Activated CD8-positive, alpha-beta T cell treated with anti-CD3 and anti-CD28 coated beads, Interleukin-2, amount 10 ng/mL, durations not matched to agents 7 days and 5 days (primary cell): ENCODE measurements at places on chromosomes 3 and 15. TPM values are rescaled to one million over a fixed set of nuclear protein-coding genes. Genes with fewer than 3 reads are reported as not detected.

- peaks cover 39% of the 10 kb centered on the region for H3K4me1 ChIP-seq
- no peak for DNase-seq
- H3K27ac ChIP-seq: no peak overlapping the region
- no peak overlapping the region for H3K4me3 ChIP-seq
- no peaks in the 10 kb centered on the region for H3K27me3 ChIP-seq
Measured at GRCh38 chr3:11610044-11610671, 33.6 kb downstream of the VGLL4 start.

DNA sequence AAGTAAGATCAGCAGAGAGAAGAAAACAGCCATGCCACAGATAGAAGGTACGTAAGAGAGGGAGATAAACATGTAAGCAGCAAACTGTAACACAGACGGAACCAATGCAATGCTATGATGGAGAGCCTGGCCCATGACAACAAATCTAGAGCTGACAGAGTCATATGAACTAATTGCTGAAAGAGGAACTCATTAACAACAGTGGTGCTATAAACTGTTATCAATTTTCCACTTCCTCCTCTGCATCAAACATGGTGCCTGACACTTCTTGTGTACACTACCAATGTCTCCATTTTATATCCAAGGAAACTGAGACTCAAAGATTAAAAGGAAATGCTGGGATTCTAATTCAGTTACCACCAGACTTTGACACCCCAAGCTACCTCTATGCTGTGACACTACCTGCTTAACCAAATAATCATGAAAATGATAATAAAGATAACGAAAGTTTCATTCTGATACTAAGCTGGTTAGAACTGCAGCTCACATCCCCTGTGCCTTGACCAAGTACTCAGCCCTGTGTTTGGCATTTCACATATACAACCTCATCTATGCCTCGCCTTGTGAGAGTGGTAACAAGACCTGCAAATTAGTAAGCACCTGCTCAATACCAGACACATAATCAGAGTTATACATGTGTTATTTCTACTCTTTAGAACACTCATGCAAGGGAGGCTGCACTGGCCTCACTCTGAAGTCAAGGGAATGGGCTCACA is 79.3 kb downstream of the ANO10 start:
- H3K4me1 ChIP-seq: no peaks in the 10 kb centered on the region
- no peaks in the 10 kb centered on the region for H3K36me3 ChIP-seq
- no peaks in the 10 kb centered on the region for H3K27me3 ChIP-seq
- H3K4me3 ChIP-seq: no peak overlapping the region
- no peak for DNase-seq

- H3K4me1 ChIP-seq: peaks cover 30% of the 10 kb centered on the region
- H3K27ac ChIP-seq: no peak overlapping the region
- no peak overlapping the region for H3K4me3 ChIP-seq
- H3K36me3 ChIP-seq: no peaks in the 10 kb centered on the region
- DNase-seq: no peak
- peaks cover 4% of the 10 kb centered on the region for H3K27me3 ChIP-seq
Measured at GRCh38 chr3:184785890-184786279, 26.1 kb upstream of the VPS8 start.

DNA sequence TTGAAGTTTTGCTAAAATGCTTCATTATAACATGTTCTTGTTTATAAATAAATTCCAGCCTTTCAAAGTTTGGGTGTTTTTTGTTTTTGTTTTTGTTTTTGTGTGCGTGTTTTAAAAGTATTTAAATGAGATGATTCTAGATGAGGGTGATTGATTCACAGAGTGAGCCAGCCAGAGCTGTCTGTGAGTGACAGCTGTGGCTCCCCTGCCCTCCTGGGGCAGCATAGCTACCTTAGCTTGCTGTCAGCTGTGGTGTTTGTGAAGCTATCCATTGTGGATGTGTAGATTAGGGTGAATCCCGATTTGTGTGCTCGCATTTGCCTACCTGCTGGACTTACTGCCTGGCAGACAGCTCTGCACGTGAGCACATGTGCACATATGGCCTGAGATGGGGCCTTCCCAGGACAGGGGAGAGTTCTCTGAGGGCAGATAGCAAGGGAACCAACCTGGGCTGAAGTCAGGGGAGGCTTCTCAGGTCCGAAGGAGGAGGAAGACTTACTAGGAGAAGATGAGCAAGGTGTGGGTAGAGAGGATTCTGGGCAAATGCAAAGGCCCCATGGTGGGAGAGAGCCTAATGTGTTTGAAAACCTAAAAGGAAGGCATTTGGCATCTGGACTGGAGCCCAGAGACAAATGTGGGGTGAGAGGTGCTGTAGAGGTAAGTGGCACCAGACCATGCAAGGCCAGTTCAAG is 124.2 kb downstream of the EEFSEC start:
- peaks cover 2% of the 10 kb centered on the region for H3K36me3 ChIP-seq
- DNase-seq: no peak
- H3K27me3 ChIP-seq: no peaks in the 10 kb centered on the region

DNA sequence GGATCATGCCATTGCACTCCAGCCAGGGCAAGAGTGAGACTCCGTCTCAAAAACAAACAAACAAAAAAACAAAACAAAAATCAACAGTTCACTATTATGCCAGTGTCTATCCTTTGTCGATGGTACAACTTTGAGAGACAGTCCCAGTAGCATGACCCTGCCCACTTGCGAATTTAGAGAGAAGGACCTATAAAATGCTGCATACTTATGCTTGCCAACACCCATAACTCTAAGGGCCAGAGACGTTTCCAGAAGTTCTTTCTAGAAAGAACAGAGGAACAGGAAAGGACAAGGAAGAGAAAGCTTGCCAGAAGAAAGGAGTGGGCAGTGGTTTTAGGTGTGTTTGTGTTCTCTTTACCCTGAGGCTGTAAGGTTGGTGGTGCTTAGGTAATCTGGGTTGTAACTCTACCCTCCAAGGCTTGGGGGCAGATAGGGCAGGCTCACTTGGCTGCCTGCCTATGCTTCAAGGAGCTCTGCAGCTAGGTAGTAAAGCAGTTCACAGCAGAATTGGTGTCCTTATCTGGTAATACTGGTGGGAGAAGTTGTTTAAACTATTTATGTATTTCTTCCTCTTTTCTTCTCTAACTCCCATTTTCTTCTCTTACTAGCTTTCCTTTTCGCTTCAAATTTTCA is 50.6 kb upstream of the SPPL2A start:
- H3K36me3 ChIP-seq: no peaks in the 10 kb centered on the region
- H3K27ac ChIP-seq: no peak overlapping the region
- no peak for DNase-seq
- no peaks in the 10 kb centered on the region for H3K4me1 ChIP-seq
- no peak overlapping the region for H3K4me3 ChIP-seq
- H3K27me3 ChIP-seq: peaks cover 11% of the 10 kb centered on the region

DNA sequence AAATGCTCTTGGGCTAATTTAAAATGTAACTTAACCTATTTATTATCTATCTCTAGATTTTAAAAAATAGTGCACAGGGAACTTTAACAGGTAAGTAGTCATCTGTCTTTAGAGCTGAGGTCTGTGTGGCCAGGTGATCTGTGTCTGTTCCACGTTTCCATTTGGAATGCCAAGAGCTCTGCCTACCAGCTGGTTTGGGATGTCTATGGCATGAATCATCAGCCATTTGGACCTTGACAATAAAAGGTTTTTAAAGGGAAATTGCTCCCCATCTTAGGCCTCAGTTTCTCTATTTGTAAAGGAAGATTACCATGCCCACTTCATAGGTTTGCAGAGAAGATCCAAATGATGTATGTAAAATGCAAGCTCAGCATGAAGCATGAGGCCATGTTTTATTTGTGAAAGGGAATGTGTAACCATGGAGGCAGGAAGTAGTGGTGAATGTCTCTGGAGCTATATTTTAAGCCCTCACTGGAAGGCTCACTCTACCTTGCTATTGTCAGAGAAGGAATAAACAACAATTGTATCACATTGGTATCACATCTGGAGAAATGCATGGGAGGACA is 548.1 kb upstream of the LMCD1 start:
- H3K4me1 ChIP-seq: no peaks in the 10 kb centered on the region
- H3K4me3 ChIP-seq: no peak overlapping the region
- no peaks in the 10 kb centered on the region for H3K36me3 ChIP-seq
- no peak for DNase-seq
- H3K27me3 ChIP-seq: no peaks in the 10 kb centered on the region

GRCh38 chr3:71312461-71312860 is 271.1 kb downstream of the FOXP1 start:
- no peak overlapping the region for H3K4me3 ChIP-seq
- DNase-seq: no peak
- H3K36me3 ChIP-seq: peaks cover 3% of the 10 kb centered on the region
- no peaks in the 10 kb centered on the region for H3K27me3 ChIP-seq
- H3K4me1 ChIP-seq: peaks cover 61% of the 10 kb centered on the region

- no peaks in the 10 kb centered on the region for H3K4me1 ChIP-seq
- no peak overlapping the region for H3K4me3 ChIP-seq
- no peaks in the 10 kb centered on the region for H3K27me3 ChIP-seq
- DNase-seq: no peak
Measured at GRCh38 chr3:29057326-29057725, 223.5 kb upstream of the RBMS3 start.

DNA sequence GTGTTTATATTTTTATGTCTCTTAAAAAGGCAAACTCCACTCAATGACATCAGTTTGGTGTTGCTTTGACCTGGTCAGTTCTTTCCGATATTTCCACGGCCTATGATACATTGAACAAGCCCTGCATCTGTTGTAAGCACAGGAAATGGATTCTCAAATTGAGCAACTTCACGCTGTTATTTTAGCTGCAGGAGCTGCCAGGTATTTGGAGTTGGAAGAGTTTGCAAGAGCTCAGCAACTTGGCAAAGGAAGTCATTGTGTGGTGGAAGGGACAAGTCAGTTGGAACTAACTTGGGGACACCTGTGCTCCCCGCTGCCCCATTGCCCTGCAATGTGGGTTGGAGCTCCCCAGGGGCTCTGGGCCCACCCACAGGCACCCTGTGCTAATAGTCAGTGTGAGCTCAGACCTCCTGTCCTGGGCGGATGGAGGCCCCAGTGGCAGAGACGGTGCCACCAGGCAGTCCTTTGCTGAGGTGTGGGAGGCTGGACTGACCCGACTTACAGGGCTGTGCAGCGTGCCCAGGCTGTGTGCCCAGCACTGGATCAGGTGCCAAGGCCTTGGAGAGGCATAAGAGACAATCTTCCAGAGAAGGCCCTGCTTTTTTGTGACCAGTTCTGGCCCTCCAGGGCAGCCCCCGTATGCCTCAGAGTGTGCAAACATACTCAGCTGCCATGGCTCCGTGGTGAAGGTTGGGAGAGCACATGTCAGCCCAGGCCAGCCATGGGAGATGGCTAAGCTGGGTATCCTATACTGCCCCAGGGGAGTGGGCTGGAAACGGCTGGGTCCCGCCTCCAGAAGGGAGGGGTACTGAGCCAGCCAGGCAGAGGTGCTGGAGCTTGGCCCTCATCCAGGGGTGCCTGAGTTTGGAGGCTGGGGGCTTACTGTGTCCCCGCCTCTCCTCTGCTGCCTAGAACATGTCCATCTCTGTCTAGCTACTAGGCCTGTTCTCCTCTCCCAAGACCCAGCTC is 43.5 kb downstream of the KY start:
- H3K36me3 ChIP-seq: no peaks in the 10 kb centered on the region
- H3K27ac ChIP-seq: no peak overlapping the region
- no peak for DNase-seq
- H3K4me1 ChIP-seq: no peaks in the 10 kb centered on the region

DNA sequence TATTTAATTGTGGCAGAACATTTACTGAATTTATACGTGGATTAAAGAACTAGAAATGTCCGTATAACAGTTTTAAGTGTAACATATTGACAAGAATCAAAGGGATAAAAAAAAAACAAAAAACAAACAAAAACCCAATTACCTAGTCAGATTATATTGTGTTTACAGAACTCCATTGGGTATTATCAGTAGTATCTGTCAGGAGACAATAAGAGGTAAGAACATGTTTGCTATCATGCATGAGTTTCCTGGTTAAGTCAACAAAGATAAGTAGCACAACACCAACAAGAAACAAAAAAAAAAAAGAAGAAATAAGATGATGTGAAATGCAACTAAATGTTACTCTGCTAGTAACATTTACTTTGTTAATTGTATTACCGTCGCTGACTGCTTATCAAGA is 570.6 kb downstream of the ZBBX start:
- H3K4me3 ChIP-seq: no peak overlapping the region
- no peaks in the 10 kb centered on the region for H3K27me3 ChIP-seq
- no peaks in the 10 kb centered on the region for H3K36me3 ChIP-seq
- no peak overlapping the region for H3K27ac ChIP-seq
- no peaks in the 10 kb centered on the region for H3K4me1 ChIP-seq

- no peak for DNase-seq
- H3K4me3 ChIP-seq: no peak overlapping the region
- peaks cover 27% of the 10 kb centered on the region for H3K4me1 ChIP-seq
- H3K27me3 ChIP-seq: no peaks in the 10 kb centered on the region
Measured at GRCh38 chr3:49387721-49388120, 24.1 kb downstream of the RHOA start.

- H3K36me3 ChIP-seq: no peaks in the 10 kb centered on the region
- H3K27ac ChIP-seq: no peak overlapping the region
- DNase-seq: no peak
- H3K4me3 ChIP-seq: no peak overlapping the region
Measured at GRCh38 chr15:91135201-91136130, 35.4 kb downstream of the SV2B start.

DNA sequence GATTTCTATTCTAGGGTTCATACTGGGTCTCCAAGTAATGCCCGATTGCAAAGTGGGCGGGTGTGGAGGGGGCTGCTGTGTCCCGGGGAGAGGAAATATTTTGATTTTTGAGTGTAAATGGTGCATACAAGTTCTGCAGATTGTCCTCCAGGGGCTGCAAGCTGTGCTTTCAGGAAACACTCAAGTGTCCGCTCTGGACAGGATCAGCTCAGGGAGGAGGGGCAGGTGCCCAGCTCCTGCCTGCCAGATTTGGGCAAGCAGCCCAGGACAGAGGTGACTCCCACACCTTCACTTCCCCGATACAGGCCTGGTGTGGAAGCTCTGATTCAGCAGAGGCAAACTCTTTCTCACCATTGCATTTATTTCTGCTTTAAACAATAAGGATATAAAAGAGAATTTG is 142.7 kb downstream of the ALDH1A2 start:
- no peak for DNase-seq
- H3K27ac ChIP-seq: no peak overlapping the region
- no peaks in the 10 kb centered on the region for H3K36me3 ChIP-seq
- H3K27me3 ChIP-seq: peaks cover 8% of the 10 kb centered on the region
- no peak overlapping the region for H3K4me3 ChIP-seq
- H3K4me1 ChIP-seq: no peaks in the 10 kb centered on the region

GRCh38 chr3:32226875-32227500 is 11.5 kb upstream of the CMTM8 start:
- DNase-seq: no peak
- no peaks in the 10 kb centered on the region for H3K36me3 ChIP-seq
- no peak overlapping the region for H3K4me3 ChIP-seq
- peaks cover 3% of the 10 kb centered on the region for H3K4me1 ChIP-seq

C3orf85 gene
- total RNA-seq: not detected

SLC22A14 gene
- total RNA-seq: not detected

A4GNT gene
- total RNA-seq: not detected

CCPG1 gene
- 8.2 TPM for total RNA-seq

CHRM5 gene
- not detected for total RNA-seq

FBLN2 gene
- 2.6 TPM for total RNA-seq

CYP8B1 gene
- total RNA-seq: not detected

KLHL6 gene
- 27.4 TPM for total RNA-seq
